Right hindlimb (tissue), 1 donor: ENCODE measurements at places on chromosomes 3 and 15.

DNA sequence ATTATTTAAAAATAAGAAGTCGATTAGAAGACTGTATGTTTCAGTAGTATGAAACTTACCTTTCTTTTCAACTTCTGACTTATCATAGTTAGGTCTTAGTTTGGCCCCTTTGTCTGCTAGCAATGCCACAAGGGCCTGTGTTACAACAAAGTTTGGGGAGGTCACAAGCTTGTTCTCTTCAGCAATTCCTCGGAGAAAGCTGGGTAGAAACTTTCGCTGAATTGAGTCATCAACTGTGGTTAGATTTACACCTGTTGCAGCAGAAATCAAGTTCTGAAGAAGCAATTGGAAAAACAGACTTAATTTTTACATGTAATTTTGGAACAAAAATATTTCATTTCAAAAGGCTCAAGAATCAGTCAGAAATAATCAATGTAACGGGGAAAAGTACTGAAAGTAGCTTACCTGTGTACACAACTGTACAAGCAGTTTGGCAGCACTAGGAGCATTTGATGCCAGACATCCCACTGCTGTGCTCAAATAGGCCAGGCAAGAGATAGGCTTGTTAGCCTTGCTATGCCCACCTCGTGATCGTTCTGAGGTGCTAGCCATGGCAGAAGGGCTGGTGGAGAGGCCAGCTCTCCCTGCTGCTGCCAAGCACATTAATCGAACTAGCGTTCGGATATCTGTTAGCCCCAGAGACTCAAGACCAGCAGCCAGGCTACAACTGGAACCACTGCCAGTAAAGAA is 58.6 kb downstream of the FBXL22 start:
- DNase-seq: no peak

GRCh38 chr15:62147551-62147950 is 17.5 kb downstream of the C2CD4B start:
- no peak for DNase-seq

- no peak for DNase-seq
Measured at GRCh38 chr3:988785-989184, 104.0 kb upstream of the CNTN6 start.

DNA sequence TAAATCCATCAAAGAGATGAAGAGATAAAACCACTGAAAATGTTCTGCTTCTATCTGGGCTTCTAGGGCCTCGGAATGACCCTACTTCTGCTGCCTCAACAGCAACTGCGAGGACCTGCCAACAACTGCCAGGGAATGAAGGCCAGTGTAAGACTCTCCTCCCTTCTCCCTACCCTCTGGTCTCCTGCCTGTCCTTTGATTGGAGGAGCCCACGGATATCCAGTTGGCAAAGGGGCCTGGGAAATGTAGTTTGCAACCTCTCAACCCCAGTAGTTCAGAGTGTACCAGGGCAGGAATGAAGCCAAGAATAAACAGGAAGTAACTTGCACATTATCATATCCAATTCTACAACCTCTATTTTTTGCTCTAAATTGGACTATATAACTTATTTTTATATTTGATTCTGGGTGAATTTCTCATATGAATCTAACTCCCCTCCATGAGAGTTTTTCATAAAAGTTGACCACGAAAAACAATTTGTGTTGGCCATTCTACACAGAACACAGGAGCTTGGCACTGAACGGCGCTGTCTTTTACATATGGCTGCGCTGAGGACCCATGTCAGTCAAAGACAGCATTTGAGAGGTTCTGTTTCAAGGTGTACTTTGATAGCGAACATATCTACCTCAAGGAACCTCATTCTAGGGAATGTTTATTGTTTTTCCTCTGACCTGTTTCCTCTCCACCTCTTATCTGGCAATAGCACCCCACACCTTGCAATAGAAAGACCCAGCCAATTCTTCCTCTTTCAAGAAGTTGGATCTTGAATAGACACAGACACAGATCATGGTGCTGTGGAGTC is 91.1 kb upstream of the RNF7 start:
- DNase-seq: peak; percentile 46

DNA sequence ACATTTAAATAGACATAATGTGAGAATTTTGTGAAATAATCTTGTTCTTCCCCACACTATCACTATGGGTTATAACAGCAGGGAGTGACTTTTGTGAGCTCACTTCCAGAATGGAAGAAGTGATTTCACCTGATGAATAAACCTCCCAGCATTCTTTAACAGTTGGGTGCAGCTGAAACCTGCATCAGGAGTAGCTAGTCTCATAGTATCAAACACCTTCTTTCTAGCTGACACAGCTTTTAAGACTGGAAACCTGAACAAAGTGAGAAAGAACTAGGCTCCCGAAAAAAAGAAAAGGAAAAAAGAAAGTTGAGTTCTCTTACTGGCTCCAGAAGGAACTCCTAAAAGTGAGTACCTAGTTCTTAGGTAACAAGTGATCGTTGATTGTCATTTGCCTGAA is 61.1 kb upstream of the UNC13C start:
- DNase-seq: no peak

GRCh38 chr15:89613031-89613430 is 37.8 kb downstream of the TICRR start:
- DNase-seq: no peak
